ENCODE measurements at places on chromosomes 16 and 17. TPM values are rescaled to one million over a fixed set of nuclear protein-coding genes. Genes with fewer than 3 reads are reported as not detected.

KCNAB3 gene
- total RNA-seq: 1.9 TPM

THUMPD1 gene
- total RNA-seq: 83.5 TPM

KRTAP17-1 gene
- not detected for total RNA-seq

PRSS27 gene
- 0.57 TPM for total RNA-seq

CACNG5 gene
- total RNA-seq: not detected

FBXW10 gene
- total RNA-seq: under 0.01 TPM

All from placental pericyte (primary cell).